ENCODE measurements at places on chromosomes 5 and 9.

DNA sequence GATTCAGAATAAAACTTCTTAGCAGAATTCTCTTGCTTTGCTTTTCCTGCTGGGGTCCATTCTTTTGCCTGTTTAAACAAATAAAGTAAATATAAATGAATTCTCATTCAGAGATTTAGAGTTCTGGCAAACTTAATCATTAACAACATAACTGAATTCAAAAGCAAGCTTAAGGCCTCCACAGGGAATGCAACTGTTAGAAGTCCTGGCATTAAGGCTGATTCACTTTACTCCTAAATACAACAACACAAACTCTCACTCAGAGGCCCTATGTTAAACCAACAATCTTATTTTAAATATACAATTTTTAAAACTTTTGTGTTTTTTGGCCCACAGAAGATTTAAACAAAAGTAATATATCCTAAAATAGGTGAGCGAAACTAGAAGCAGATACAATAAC lies 178.3 kb downstream of the AP3B1 start:
- no peak for DNase-seq

GRCh38 chr5:10445352-10445751 lies 3.7 kb downstream of the ROPN1L start:
- DNase-seq = no peak

DNA sequence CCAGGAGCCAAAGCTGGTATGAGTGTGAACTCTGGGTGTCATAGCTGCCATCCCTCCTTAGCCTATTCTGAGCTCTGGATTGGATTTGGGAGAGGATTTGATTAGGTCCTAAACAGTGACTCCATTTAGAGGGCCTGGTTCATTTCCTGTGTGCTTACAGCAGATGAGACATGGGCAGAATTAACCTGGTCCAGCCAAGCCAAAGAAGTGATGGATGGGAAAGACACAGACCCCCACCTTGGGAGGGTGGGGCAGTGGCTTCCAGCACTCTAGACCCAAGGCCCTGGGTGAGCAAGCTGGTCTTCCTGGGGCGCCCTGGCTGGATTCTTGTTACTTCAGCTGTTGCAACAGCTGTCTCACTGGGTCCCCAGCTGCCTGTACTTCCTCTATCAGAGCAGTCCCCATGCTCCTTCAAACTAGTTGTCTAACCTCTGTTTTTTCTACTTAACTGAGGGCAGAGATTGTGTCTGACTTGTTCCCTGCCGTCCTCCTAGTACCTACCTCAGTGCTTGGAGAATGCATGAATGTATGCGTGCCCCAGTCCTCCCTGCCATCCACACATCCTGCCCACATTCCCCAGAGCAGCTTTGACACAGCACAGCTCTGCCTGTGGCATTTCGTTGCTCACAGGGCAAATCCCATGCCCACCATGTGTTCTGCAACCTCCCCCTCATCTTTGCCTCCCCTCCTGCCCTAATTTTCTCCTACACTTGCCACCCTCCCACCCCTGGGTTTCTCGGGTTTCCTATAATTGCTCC lies 115.9 kb downstream of the RGS3 start:
- DNase-seq = peak; percentile 65

GRCh38 chr9:113548221-113549041 lies 84.9 kb downstream of the RGS3 start:
- peak; percentile 72 for DNase-seq

DNA sequence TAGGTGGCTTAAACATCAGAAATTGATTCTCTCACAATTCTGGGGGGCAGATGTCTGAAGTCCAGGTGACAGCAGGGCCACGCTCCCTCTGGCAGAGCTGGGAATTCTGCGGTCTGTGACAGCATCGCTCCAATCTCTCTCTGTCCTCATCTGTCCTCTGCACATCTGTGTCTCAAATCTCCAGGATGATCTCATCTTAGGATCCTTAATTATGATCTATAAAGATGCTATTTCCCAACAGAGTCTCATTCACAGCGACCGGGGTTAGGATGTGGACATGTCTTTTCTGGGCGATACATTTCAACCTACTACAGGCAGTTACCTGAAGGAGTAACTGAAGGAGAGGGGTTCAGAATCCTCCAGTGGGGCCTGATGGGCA lies 31.4 kb downstream of the ANKRD33B start:
- DNase-seq = peak; percentile 37

GRCh38 chr5:137615171-137615775 lies 116.1 kb upstream of the SPOCK1 start:
- DNase-seq = no peak

DNA sequence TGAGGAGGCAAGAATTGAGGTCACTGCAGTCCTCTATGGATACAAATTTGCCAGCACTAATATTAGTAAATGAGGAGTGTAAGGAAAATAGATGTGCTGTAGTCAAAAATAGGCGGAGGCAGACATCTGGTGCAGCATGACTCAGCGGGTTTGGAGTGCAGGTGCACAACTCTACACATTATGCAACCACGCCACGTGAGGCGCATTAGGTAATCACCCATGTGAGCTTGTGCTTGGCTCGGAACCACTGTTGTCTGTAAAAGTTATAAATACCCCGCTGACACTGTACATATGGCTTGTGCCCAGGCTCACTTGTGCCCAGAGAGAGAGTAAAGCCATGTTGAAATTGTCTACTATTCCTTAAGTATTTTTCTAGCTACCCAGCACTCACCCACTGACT lies 623.5 kb upstream of the NUDT12 start:
- no peak for DNase-seq

- DNase-seq = peak; percentile 35
Observed at GRCh38 chr9:14768405-14769229, 46.1 kb upstream of the CER1 start.

DNA sequence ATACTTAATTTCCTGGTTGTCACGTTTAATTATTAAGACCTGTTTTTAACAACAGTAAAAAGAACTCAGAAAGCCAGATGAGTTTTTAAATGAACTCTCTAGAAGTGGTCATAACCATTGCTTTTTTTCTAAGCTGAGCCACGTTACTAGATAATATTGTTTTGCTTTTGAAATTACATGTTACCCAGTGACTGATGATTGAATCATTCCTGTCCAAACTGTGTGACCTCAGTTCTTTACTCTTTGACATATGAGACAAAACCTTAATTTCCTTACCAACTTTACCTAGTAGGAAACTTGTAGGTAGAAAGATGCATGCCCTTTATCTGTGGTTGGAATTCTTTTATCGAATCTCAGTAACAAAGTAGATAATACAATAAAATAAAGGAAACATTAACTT lies 411.7 kb downstream of the SH3GL2 start:
- no peak for DNase-seq

- DNase-seq = no peak
Observed at GRCh38 chr9:71441266-71441665, 319.8 kb upstream of the TRPM3 start.

DNA sequence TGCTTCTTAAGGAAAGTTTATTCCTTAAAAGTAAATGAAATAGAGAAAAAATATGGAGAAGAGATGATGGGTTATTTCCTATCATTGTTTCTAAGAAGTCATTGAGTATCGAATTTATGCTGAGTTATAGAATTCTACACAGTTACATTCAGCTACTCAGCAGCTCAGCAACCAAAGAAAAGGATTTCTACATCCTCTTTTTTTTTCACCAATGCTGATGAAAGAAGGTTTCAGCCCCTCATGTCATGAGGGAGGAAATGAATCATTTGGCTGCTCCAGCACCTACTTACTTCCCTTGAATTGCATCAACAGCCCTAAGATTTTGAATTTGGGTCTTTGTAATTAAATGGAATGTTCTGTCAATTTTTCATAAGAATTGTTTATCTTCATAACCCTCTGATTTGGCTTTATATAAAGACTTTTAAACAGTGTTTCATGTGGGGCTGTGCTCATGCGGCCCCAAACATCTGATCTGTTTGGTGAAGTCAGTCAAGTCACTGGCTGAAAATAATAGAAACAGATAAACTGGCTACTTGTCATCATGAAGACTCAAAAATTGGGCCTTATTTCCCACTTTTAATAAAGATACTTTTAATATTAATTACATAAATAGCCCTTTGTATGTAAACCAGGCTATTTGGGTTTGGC lies 18.5 kb upstream of the SNX2 start:
- DNase-seq = no peak

DNA sequence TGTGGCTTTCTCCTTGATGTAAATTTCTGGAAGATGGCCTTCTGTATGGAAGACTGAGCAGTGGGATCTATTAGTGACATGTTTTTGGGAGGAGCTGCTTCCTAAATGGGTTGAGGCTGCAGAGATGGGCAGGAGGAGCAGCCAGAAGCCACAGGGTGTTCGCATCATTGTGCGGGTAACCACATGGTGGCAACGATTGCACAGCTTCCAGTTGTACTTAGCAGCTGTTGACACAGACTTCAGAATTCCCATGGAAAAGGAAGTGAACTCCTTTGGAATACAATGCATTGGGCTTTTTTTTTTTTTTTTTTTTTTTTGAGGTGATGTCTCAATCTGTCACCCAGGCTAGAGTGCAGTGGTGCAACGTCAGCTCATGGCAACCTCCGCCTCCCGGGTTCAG lies 297.3 kb downstream of the NR3C1 start:
- peak; percentile 72 for DNase-seq

- DNase-seq = no peak
Observed at GRCh38 chr9:137390553-137391410, 32.2 kb downstream of the EXD3 start.

GRCh38 chr5:81397176-81397575 lies 3.2 kb upstream of the ACOT12 start:
- no peak for DNase-seq

- DNase-seq = no peak
Observed at GRCh38 chr5:124648902-124649467, 97.5 kb downstream of the ZNF608 start.

DNA sequence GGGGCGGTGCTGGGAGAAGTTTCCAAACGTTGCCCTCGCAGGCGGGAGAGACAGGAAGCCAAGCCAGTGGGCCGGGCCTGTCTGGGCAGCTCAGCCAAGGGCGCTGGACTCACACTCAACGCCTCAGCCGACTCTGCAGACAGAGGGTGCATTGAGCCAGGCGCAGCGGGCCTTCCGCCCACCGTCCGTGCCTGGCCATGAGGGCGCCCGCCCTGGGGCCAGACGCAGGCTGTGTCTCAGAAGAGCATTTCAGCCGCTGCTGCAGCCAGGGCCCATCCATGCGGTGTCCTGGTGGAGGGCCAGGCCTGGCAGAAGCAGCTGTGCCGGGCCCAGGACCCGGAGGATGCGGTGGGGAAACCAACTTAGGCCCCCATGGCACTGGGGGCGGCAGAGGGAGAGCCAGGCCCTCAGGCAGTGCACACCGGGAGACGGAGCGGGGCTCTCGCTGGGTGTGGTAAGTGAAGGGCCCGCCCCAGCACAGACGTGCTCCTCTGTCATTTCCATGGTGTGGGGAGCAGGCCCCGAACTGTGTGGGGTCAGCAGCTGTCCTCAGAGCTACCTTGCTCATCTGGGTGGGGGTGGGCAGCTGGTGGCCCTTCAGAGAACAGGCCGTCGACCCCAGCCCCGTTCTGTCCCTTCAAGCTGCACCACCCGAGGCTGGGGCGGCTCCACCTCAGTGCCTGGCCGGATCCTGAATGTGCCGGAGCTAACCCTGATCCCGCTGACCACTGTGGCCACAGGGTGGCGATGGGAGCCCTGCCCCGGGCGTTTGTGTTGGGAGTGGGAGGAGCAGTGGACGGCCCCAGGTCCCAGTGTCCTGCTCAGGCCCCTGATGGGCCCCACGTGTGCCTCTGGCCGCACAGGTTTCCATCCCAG lies 18.0 kb downstream of the DNLZ start:
- peak; percentile 27 for DNase-seq

GRCh38 chr5:34632807-34633422 lies 23.2 kb upstream of the RAI14 start:
- no peak for DNase-seq

GRCh38 chr9:91033797-91034196 lies 232.2 kb downstream of the SYK start:
- DNase-seq = no peak

- DNase-seq = no peak
Observed at GRCh38 chr5:55701462-55702103, 10.5 kb downstream of the SLC38A9 start.

DNA sequence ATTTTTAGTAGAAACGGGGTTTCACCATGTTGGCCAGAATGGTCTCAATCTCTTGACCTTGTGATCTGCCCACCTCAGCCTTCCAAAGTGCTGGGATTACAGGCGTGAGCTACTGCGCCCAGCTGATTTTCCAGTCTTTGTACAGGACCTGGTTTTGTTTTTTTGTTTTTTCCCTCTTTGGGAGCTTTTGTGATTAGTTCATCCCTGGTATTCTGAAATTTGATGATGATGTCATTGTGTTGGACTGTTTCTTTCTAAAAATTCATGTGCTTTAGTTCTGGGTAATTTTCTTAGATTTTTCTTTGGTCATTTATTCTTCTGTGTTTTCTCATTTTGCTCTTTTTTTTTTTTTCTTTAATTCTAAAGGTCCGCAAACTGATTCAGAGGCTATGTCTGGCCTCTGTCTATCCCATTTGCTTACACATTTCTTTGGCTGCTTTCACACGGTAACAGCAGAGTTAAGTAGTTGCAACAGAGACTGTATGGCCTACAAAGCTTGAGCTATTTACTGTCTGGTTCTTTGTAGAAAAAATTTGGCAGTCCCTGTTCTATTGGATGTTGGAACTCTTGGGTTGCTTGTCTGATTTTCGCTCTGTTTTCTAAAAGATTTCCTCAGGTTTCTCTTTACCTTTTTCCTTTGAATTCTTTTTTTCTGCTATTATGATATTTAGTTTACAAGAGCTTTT lies 24.8 kb downstream of the STX17 start:
- DNase-seq = no peak

DNA sequence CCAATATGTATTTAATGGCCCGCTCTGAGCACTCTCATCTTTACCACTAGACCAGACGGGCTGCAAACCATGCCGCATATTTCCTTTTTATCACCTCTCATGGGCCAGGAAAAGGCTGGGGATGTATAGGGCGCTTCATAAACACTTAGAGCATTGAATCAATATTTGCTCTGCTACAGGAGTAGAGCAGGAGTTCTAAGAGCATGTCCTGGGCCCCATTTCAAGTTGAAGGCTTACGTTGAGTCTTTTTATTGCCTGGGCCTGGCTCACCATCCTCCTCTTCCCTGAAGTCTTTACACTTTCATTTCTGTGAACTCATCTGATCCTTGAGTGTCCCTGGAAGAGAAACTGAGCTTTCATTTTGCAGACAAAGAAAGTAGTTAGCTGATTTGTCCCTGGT lies 112.4 kb downstream of the FSTL4 start:
- DNase-seq = no peak

GRCh38 chr9:117945286-117945685 lies 241.1 kb downstream of the TLR4 start:
- no peak for DNase-seq

GRCh38 chr9:128823362-128823902 lies 5.1 kb downstream of the ENDOG start:
- DNase-seq = no peak

DNA sequence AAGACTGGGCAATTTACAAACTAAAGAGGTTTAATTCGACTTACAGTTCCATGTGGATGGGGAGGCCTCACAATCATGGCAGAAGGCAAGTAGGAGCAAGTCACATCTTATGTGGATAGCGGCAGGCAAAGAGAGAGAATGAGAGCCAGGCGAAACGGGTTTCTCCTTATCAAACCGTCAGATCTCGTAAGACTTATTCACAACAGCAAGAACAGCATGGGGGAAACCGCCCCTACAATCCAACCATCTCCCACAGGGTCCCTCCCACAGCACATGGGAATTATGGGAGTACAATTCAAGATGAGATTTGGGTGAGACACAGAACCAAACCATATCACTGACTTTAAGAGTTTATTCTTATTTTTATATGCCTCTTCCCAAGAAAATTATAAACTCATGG lies 60.3 kb downstream of the RFK start:
- DNase-seq = no peak
